ENCODE measurements at places on chromosomes 16 and 17. TPM values are rescaled to one million over a fixed set of nuclear protein-coding genes. Genes with fewer than 3 reads are reported as not detected.

DNA sequence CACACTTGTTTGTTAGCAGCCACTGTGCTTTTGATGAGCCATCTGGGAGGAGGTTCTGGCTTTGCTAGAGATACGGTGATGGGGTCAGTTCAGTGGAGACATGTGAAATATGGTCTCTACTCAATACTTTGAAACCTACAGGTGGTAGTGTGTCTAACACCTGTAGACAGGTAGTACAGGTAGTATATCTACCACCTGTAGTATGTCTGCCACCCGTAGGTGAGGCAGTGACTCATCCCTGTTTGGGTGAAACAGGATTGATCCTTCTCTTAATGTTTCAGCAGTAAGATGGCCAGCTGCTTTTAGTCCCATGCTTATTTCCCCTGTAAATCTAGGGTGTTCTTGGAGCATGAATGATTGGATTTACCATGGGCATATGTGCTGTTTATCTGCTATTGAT, 240.8 kb downstream of the SNX29 start:
- no peak overlapping the region for H3K27ac ChIP-seq
- no peaks in the 10 kb centered on the region for H3K36me3 ChIP-seq

DNA sequence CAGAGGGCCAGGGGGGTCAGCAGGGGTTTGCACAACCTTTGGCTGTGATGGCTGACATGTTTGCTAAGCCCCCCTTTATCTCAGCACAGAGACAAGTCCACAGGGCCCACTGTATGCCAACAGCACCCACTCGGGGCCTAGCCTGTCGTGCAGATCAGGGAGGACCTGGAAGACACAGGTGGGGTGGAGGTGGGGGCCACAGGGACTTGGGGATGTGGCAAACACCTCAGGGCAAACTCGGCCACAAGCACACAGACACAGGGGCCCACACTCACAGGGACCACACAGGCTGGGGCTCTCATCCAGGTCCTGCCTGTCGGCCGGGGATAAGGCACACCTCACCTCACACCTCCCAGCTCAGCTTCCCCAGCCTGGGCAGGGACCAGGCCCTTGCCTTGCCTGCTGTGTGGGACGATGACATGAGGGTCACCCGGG, 87.9 kb downstream of the C16orf78 start:
- H3K4me1 ChIP-seq: peaks cover 3% of the 10 kb centered on the region
- H3K4me3 ChIP-seq: no peak overlapping the region
- H3K36me3 ChIP-seq: no peaks in the 10 kb centered on the region
- H3K27ac ChIP-seq: no peak overlapping the region
- DNase-seq: no peak
- peaks cover 25% of the 10 kb centered on the region for H3K27me3 ChIP-seq

Gene GPR142
- 0.97 TPM for polyA plus RNA-seq

Gene SSTR5
- 1.2 TPM for polyA plus RNA-seq

DNA sequence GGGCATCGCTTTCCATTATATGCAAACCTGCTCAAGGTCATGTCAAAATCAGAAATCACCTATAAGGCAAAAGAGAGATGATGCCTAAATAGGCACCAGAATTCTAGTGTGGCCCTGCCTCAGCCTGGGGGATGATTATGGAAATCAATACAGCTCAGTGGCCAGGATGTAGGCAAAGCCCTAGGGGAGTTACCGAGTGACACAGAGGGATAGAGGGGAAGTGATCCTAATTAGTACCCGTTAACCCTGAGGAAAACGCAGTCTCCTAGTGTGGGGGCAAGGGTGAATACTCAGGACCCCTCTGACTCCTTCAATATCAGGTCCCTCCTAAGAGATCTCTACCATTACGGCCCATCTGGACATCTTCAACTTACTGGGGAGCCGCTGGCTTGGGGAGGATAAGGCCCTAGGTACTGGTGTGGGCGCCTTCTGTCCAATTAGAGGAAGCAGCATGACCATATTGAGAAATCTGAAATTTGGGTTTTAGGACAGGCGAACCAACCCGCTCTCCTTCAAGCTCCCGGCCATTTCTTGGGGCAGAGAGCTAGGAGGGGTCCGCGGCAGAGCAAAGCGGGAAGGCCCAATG, 725 bp downstream of the NT5C3B start:
- no peaks in the 10 kb centered on the region for H3K4me1 ChIP-seq
- H3K36me3 ChIP-seq: peaks cover 16% of the 10 kb centered on the region
- no peaks in the 10 kb centered on the region for H3K27me3 ChIP-seq
- no peak for DNase-seq
- H3K4me3 ChIP-seq: peak overlapping the region; percentile 75

All from large intestine (tissue), 12 donors.